ENCODE measurements at places on chromosomes 6 and 20.

GRCh38 chr6:132461958-132462357, 51.0 kb downstream of the STX7 start:
- no peak for DNase-seq

DNA sequence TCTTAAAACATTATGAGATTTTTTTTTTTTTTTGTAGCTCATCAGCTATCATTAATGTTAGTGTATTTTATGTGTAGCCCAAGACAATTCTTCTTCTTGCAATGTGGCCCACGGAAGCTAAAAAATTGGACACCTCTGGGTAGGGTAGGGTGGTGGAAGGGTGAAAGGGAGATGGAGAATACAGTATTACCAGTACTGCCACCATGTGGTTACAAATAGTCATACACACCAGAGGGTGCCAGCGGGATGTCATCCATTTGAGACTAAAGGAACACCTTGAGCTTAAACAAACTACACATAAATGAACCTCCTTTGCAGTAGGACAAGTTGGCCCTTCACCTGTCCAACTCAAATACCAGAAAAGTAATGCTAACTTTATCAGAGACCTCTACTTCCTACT, 601.9 kb downstream of the HTR1B start:
- no peak for DNase-seq

GRCh38 chr6:116170358-116171057, 44.6 kb upstream of the COL10A1 start:
- no peak for DNase-seq

DNA sequence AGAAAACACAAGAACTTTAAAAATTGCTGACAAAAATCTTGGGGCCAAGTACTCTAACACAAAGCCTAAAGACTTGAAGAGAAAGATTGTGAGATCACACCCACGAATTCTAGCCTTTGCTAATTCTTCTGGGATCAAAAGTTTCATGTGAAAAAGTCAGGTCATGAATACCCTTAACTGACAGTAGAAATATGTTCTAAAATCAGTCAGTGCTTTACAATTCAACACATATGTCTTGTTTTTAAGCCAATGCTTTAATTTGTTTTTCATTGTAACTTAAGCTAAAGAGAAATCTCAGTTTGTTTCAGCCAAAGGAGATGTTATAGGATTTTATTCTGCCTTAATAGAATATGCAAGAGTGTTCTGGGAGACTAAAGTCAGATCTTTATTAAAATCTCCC, 78.2 kb upstream of the PLEKHG1 start:
- DNase-seq: no peak

- no peak for DNase-seq
Measured at GRCh38 chr6:19454001-19454720, 383.0 kb upstream of the ID4 start.

GRCh38 chr20:20466341-20466879, 98.5 kb downstream of the INSM1 start:
- DNase-seq: no peak

GRCh38 chr6:157867155-157867559, 44.1 kb downstream of the SNX9 start:
- no peak for DNase-seq

DNA sequence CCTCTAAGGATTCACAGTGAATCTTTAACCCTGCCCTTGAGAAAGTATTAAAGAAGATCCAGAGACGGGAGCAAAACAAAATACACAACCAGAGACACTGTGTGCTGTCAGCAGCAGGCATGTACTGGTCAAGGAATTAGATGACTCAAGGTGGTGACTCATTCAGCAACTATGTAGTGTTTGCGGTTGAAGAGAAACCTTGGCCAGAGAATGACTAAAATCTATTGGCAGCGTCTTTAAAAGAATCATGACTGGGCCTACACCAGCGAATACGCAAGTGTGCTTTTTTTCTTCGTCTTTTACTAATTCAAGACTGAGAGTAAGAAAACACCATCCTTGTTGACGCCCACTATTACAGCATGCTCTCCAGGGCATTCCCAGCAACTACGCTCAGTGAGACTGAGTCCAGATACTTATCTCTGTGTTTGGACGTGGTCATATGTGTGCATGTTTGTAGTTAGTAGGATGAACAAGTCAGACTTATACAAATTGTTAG, 72.4 kb upstream of the BACH2 start:
- DNase-seq: no peak

- no peak for DNase-seq
Measured at GRCh38 chr6:108027056-108027455, 47.5 kb downstream of the OSTM1 start.

GRCh38 chr6:170165085-170165470, 125.8 kb downstream of the DLL1 start:
- DNase-seq: no peak

DNA sequence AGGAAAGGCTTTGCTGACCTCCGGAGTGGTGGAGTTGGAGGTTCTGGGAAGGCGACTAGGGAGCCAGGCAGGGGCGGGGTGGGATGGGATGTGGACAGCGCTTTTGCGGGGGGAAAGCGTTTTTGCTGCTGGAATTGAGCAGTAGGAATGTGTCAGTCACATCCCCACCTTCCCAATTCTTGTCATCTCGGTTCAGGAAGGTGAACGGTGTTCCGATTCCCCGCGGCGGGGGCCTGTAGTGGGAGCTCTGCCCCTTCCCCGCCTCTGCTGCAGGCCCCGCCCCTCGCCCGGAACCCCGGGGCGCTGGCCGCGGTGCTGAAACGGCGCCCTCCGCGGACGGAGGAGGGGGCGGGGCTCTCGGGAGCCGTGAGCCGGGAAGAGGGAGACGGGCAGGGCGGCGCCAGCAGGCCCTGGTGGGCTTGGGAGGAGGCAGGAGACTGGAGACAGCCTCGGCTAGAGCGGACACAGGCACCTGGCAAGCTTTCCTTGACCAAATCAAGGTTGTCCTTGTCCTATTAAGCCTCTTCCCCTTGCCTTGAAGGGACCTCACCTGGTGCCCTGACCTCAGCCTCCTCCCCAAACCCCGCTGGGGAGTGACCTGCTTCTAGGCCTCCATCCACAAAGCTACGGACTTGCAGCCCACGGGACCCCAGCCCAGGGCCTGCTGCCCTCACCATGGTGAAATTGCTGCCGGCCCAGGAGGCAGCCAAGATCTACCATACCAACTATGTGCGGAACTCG, at the start of gene LHFPL5:
Gene LHFPL5, plus strand, starts transcription at position 357 of the 741 bp plus-strand sequence. Its CDS starts 319 bp downstream, at position 676.
- peak; percentile 46 for DNase-seq

GRCh38 chr6:90123831-90124230, 172.8 kb downstream of the BACH2 start:
- peak; percentile 28 for DNase-seq

- DNase-seq: no peak
Measured at GRCh38 chr20:37699202-37699601, 5.4 kb downstream of the CTNNBL1 start.

DNA sequence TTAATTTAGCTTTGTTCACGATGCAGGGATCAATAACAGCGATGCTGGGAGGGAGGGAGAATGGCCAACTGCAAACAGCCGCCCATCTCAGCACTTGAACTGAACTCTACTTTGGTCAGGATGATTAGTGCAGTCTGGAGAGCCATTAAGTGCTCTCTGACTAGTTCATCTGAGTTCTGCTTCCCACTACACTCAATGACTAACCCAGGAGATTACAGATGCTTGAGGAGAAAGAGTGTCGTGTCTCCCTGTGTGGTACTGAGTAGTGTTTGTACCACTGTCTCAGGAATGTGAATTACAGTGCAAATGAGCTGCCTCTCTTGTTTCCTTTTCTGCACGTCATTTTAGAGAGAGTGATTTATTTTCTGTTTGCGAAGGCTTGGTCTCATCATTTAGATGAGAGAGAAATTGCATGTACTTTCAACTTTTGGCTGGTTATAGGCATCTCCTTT, 23.5 kb downstream of the CARMIL1 start:
- DNase-seq: no peak

- DNase-seq: no peak
Measured at GRCh38 chr6:84280030-84280429, 52.6 kb upstream of the CEP162 start.

- no peak for DNase-seq
Measured at GRCh38 chr20:7723284-7723683, 217.0 kb downstream of the HAO1 start.

DNA sequence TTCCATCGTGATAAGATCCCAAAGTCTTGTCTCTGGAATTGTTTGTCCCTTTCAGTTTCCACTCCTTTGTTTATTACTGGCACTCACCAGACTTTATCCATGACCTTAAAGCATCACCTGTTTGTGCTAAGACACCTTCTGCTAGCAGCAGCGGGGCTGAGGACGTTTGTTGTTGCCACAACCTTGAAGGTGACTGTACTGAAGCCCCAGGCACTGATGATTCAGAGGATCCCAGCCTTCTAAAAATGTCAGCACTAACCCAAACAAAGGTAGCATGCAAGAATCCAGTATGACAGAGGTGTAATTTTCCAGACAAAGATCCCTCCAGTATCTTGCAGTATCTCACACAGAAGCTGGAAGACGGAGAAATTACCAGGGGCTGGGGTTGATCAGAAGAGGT, 28.9 kb upstream of the SMIM8 start:
- DNase-seq: no peak

GRCh38 chr6:13671548-13672127, 40.0 kb downstream of the RANBP9 start:
- no peak for DNase-seq

- DNase-seq: no peak
Measured at GRCh38 chr20:7571101-7571500, 369.2 kb downstream of the HAO1 start.

- DNase-seq: no peak
Measured at GRCh38 chr20:36926653-36927200, 24.8 kb downstream of the SAMHD1 start.

GRCh38 chr6:107154801-107155160, 39.5 kb upstream of the BEND3 start:
- DNase-seq: no peak

GRCh38 chr6:110814102-110815014, 911 bp downstream of the CDK19 start:
- peak; percentile 56 for DNase-seq

GRCh38 chr6:147776631-147777213, 268.2 kb downstream of the SAMD5 start:
- DNase-seq: no peak

DNA sequence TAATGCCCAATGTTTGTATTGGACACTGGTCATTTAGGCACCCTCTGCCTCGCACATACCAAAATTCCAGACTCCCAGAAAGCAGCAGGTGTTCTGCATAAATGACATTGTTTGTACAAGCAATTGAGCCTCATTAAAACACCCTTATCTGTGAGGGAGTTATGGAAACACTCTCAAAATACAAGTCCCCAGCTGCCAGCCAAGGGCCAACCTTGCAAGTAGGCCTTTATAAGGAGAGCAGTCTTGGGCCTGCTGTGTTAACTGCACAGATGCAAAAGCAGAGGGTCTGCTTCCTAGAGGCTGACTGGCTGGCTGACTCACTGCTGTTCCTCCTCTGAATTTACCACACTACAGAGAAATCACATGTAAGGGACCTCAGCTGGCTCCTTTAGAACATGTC, 150.4 kb upstream of the HMGN3 start:
- DNase-seq: no peak

GRCh38 chr6:20875369-20875963, 341.2 kb downstream of the CDKAL1 start:
- no peak for DNase-seq

- DNase-seq: no peak
Measured at GRCh38 chr6:143166247-143166695, 105.6 kb downstream of the AIG1 start.

GRCh38 chr6:32105433-32105832, 3.7 kb downstream of the TNXB start:
- DNase-seq: no peak

- DNase-seq: peak; percentile 26
Measured at GRCh38 chr20:44056010-44056698, 130.8 kb downstream of the JPH2 start.

GRCh38 chr20:43667341-43668132, 623 bp downstream of the MYBL2 start:
- no peak for DNase-seq

DNA sequence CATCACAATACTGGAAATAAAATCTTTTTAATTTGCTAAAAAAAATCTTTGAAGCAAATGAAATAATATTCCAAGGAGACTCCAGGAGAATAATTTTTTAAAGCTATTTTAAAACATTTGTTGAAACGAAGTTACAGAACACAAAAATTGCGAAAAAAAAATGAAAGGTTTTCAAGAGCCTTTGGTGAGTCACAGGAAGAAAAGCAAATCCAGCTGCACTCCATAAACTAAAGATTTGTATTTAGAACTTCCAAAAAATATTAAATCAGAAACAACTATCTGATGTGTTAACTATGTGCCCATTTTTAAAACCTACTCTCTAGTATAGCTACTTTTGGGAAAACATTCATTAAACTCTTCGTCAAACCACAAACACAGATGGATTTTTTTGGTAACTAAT, 23.6 kb downstream of the PDSS2 start:
- no peak for DNase-seq

GRCh38 chr6:128694303-128695009, 174.1 kb upstream of the PTPRK start:
- no peak for DNase-seq

GRCh38 chr20:33821270-33821836, 10.2 kb downstream of the CHMP4B start:
- no peak for DNase-seq

DNA sequence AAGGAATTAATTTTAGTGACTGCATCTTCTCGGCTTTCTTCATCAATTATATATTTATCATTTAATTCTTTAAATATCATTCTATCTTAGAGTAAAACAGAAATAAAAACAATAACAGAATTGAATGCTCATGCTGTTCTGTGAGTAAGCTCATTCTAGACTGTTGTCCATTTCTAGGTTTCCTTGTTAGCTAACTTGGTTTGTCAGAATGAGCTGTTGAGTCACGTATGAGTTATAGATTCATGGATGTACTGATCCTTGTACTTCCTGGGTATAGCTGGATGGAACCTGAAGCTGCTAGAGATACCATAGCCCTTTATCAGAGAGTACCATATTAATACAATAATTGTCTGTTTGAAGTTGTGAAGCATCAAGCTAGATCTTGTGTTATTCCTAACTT, 515.3 kb downstream of the TENT5A start:
- no peak for DNase-seq

DNA sequence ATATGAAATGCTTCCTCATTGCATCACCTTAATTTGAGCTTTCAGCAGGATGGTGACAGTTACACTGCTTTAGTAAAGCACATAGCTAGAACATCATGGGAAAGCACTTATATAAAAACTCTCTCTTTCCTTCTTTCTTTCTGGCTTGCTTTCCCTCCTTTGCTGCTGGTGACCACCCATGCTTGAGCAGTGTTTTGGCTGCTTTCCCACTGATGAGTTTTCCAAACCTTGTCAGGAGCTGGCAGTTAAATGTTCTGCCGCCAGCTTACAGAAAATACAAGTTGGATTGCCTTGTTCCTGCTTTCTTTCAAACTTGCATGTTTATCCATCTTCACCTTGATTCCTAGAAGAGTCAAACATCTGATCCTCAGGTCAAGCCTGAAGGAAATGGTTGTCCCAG, 323.9 kb downstream of the FOXA2 start:
- DNase-seq: no peak

- DNase-seq: no peak
Measured at GRCh38 chr20:53736757-53737395, 143.2 kb upstream of the ZNF217 start.

GRCh38 chr6:117480651-117481050, 1.8 kb upstream of the DCBLD1 start:
- DNase-seq: no peak

GRCh38 chr6:63882208-63882607, 246.6 kb downstream of the PHF3 start:
- DNase-seq: no peak
